ENCODE measurements at places on chromosomes 2 and 18. TPM values are rescaled to one million over a fixed set of nuclear protein-coding genes. Genes with fewer than 3 reads are reported as not detected.

The KIF3C gene
- polyA plus RNA-seq, result 5.5 TPM

The EVA1A gene
- 0.79 TPM for polyA plus RNA-seq

The CCDC150 gene
- 0.11 TPM for polyA plus RNA-seq

The IL1F10 gene
- polyA plus RNA-seq, result not detected

The FOXI3 gene
- not detected for polyA plus RNA-seq

The UGT1A5 gene
- not detected for polyA plus RNA-seq
